Lung microvascular endothelial cell (primary cell): ENCODE measurements at places on chromosomes 4 and X. TPM values are rescaled to one million over a fixed set of nuclear protein-coding genes. Genes with fewer than 3 reads are reported as not detected.

DNA sequence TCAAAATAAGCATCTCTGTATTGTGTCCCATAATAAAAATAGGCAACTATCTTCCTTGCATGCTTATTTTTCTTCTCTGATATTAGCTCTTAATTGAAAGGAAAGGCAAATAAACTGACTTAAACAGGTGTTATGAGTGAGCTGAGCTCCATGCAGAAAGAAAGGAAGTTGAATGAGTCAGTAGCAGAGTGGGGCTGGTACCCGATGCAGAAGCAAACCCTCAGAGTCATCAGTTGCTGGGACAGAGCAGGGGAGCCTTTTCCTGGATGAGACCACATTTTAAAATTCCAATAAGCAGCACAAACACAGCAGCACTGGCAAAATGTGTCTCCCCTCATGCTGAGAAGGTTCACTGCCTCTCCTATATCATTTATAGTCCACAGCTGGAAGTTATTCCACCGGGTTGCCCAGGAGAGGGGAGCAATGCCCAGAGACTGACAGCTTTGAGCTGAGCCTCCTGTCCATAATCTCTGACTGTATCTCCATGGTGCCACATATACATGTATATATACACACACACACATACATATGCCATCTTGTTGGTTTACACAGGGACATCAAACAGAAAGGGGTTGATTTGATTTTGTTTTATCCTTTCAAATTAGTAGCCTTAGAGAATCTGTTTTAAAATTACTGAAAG lies 274.3 kb upstream of the PPARGC1A start:
- DNase-seq, result no peak

- DNase-seq, result peak; percentile 49
Observed at GRCh38 chr4:5292101-5292500, 240.8 kb downstream of the STK32B start.

DNA sequence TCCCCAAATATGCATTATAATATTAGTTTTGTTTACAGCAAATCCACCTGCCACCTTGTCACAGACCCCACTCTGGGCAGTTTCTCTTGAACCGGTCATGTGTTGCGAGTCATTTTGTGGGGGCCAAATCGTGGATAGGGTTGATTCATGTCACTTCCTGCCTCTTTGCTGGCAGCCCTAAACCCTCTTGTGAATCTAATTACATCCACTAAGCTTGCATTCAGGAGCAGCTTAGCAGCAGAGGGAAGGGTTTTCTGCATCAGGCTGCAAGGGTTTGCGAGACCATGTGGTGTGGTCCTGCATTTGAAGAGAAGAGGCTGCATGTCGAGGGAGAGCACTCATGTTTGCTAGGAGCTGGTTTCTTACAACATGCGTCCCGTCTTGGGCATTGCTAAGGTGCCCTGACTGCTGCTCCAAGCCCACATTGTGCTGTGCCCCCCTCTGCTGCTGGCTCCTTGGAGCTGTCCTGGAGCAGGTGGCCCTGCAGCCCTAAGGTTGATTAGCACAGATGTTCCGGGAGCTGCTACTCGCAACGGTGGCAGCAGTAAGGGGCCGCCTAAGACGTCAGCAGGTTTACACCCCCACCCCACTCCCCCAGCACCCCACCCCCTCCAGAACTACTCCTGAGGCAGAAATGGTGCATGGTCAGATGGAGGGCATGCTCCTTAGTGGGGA lies 88.9 kb upstream of the CLDN34 start:
- no peak for DNase-seq

DNA sequence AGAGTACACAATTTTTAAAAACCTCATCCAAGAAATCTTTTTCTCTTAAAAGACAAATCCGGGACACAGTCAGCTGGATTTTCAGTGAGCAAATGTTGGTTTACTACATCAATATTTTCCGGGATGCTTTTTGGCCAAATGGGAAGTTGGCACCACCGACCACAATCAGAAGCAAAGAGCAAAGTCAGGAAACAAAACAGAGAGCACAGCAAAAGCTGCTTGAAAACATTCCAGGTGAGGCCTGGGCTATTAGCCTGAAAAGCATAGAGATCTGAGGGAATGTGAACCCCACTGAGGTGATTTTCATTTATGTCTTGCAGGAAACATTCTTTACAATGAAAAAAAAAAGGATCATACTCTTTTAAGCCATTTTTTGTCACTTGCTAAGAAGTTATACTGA lies 33.9 kb downstream of the LRP2BP start:
- DNase-seq, result peak; percentile 48

DNA sequence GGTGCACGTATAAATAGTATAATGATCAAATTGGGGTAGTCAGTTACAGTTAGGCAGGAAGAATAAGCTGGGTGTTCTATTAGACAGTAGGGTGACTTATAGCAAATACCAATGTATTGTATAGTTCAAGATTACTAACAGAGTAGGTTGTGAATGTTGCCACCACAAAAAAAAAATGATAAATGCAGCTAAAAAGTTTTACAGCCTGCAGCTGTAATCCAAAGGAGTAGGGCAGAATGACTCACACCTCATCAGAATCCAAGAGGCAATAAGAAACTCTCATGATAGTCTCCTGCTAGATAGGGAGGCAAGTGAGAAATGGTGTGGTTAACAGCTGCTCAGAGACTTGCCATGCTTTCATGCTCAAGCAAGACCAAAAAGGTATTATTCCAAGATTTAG lies 19.6 kb upstream of the TCEAL4 start:
- DNase-seq, result peak; percentile 1

DNA sequence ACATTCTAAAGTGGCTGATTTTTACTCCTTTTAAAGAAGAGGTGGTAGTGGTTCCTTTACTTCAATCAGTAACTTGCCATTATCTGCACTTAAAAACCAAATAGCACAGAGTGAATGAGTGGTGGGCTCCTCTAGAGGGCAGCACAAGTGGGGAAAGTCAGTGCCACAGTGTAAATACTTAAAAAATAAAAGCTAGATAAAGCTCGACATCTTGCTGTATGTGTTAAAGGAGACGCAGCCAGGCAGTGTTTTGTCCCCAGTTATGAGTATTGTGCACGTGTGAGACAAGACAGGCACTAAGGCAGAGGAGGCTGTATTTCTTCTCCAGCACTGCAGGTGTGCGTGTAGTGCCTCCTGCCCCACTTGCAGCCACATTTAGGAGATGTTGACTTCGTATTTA lies 24.6 kb downstream of the NAP1L5 start:
- peak; percentile 58 for DNase-seq

DNA sequence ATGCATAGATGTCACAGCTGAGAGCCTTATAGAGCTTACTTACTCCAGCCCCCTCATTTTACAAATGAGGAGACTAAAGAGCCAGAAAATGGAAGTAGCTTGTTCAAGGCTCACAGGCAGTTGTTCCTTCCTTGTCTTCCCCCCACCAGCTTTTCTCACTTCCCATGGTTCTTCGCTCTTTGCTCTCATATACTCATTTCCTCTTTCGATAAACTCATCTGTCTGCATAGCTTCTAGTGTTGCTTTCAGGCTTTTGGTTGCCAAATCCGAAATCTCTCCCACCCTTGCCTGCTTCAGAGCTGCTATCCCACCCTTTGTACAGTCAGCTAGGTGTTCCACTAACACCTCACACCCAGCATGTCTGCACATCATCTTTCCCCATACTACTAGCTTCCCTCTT lies 25.0 kb upstream of the GJB1 start:
- no peak for DNase-seq

GRCh38 chr4:138242076-138242833 lies at the start of gene SLC7A11:
SLC7A11 (minus strand) TSS chr4:138242349; CDS start chr4:138242069, 280 bp downstream.
- DNase-seq, result peak; percentile 99

- DNase-seq, result no peak
Observed at GRCh38 chr4:87567191-87567590, 38.0 kb upstream of the SPARCL1 start.

TSPAN7 gene
- 3.5 and 38.1 TPM in 2 replicates for total RNA-seq

GRIA2 gene
- under 0.01 TPM in 1 of 2 replicates, not detected in the other for total RNA-seq

IL21 gene
- total RNA-seq, result not detected in 2 replicates
